Pancreas (tissue), 10 donors: ENCODE measurements at places on chromosomes 4 and X. TPM values are rescaled to one million over a fixed set of nuclear protein-coding genes. Genes with fewer than 3 reads are reported as not detected.

ATP2B3 gene
- total RNA-seq, result 0.06 TPM

USP17L29 gene
- not detected for total RNA-seq

MBNL3 gene
- total RNA-seq, result 12.4 TPM

VEGFD gene
- 0.25 TPM for total RNA-seq

RHOXF1 gene
- total RNA-seq, result 0.28 TPM

KANTR gene
- 7.2 TPM for total RNA-seq

MAGEB10 gene
- total RNA-seq, result not detected

NAT8L gene
- total RNA-seq, result 4.2 TPM

CCDC120 gene
- 4.5 TPM for total RNA-seq

AMOT gene
- total RNA-seq, result 5.3 TPM

SPANXD gene
- not detected for total RNA-seq

GPR34 gene
- total RNA-seq, result 4.5 TPM

AADAT gene
- total RNA-seq, result 3.3 TPM

TRIML1 gene
- total RNA-seq, result not detected

PPEF2 gene
- total RNA-seq, result not detected

- DNase-seq, result no peak
Measured at GRCh38 chr4:102318105-102318504, 27.2 kb downstream of the SLC39A8 start.

DNA sequence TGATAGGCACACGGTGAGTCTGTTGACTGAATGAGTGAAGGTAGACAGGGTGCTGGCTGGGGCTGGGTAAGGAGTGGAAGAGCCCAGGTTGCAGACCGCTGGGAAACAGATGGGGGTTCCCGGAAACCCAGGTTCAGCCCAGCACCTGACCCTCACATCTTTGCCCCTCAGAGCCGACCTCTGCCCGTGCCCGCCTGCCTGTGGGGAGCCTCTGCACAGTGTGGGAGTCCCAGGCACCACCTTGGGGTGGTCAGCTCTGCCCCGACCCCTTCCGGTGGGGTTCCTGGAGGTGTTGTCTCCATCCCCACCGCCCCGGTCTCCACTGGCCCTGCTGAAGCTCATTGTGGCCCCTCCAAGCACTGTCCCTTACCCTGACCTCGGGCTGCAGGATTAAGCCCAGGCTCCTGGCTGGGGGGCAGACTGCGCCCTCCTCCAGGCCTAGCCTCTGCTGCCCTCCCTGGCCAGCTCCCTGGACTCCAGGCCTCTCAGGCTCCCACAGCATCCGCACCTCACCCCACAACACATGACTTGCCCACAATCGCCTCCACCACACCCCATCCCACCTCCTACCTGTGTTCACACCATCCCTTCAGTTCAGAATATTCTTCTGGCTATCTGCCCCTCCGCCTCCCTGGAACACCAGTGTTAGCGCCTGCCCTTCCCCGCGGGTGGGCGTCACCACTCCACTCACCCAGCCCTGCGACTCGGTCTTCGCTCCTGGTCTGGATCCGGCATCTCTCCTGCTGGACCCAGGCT is 21.4 kb downstream of the HMX1 start:
- DNase-seq, result no peak

DNA sequence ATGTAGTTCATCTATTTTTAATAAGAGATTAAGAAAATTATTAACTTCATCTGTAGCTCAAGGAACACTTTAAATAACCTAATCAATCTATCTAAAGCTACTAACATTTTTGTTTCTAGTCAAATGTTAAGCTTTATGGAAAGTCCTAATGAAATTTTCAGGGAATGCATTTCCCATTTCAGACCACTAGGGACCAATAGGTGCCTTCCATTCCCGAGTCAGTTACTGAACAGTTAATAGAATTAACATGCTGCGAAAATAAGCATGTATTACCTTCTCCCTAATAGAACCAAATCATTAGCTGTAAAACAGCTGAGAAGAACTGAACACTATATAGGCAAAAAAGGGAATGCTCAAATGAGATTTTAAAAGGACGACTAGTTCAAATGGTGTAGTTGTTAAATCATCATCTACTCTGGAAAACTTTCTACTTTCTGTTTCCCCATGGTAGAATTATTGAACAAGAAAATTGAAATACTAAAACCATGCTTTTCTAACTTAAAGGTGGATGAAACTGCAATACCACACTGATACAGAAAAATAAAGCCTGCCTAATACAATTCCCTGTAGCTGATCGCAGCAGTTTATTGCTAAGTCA is 22.5 kb downstream of the STX18 start:
- DNase-seq, result no peak

DNA sequence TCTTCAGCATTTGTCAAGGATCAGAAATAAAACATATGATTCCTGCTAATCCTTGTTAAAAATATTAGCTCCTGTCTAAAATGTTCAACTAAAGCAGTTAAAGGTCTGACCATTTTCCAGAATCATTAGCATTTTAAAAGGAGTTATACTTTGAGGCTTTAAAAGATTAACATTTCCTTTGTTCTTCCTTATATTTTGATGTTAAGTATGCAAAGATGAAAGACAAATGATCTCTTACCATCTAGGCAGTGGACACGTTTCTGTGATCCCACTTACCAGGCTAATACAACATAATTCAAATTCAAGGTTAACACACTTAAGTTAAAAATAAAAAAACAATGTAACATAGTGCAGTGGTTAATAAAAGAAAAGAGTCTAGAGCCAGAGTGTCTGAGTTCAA is 61.8 kb upstream of the COX18 start:
- no peak for DNase-seq

DNA sequence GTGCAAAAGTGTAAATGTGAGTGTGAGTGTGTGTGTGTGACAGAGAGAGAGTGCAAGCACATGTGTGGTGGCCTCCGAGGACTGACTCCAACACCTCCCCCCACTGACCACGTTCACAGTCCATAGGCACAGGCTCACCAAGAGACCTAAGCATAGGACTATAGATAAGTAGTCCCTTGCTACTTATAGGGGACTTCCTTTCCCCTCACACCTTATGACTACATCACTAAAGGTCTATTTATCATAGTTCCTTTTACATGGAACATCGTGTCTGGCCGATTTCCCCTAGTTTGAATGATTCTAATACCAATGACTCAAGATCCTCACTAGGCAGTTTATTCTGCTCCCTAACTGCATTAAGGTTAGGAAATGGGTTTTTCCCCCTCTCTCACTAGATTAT is 17.8 kb downstream of the FRMPD3 start:
- DNase-seq, result no peak

GRCh38 chrX:116961872-116962582 is 499.3 kb upstream of the CT83 start:
- no peak for DNase-seq

- no peak for DNase-seq
Measured at GRCh38 chr4:13481569-13481968, 2.6 kb downstream of the RAB28 start.

GRCh38 chr4:165612936-165613335 is 234.1 kb downstream of the CPE start:
- no peak for DNase-seq

GRCh38 chr4:24583451-24584210 is 723 bp downstream of the DHX15 start:
- peak; percentile 52 for DNase-seq

DNA sequence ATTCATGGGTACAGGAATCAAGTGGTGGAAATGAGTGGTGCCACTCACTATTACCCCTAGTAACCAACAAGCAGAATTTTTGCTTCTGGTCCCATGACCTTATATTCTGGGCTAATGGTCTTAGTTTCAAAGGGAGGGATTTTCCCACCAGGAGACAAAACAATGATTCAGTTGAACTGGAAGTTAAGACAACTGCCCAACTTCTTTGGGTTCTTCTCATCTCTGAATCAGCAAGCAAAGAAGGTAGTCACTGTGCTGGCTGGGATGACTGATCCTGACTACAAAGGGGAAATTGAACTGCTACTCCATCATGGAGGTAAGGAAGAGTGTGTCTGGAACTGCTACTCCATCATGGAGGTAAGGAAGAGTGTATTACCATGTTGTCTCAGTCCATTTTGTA is 87.2 kb downstream of the IL13RA2 start:
- no peak for DNase-seq

- no peak for DNase-seq
Measured at GRCh38 chrX:96081891-96082290, 602.8 kb upstream of the DIAPH2 start.

DNA sequence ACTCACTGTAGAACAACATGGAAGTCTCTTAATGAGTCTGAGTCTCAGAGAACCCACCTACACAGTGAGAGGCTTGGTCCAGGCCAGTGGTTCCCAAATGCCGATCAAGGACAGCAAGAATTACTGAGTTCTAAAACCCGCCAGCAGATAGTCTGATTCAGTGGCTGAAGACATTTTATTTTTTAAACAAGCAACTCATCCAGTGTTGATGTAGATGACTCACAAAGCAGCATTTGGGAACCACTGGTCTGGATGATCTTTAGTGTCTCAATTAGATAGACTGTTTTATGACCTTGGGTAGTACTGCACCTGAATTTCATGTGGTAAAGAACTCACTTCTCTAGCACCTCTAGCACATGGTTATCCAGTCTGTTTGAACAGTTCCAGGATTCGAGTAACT is 193.6 kb downstream of the FBXW7 start:
- DNase-seq, result no peak

DNA sequence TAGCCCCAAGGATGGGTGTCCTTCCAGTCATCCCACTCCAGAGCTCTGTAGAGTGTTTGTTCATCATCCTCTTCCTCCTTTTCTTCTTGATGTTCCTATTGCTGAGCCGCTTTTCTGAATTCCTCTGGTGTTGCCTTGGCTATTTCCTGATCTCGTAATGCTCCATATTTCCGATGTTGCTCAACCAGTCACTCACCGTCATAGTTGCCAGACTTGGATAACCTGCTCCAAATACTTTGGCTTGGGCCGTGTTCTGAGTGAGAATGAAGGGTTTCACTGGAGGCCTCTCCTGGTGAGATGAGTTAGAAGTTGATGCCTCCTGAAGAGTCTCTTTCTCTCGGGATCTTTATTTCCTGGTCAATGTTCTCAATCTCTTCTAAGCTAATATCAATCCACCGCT is 27.8 kb upstream of the HNRNPD start:
- DNase-seq, result no peak

DNA sequence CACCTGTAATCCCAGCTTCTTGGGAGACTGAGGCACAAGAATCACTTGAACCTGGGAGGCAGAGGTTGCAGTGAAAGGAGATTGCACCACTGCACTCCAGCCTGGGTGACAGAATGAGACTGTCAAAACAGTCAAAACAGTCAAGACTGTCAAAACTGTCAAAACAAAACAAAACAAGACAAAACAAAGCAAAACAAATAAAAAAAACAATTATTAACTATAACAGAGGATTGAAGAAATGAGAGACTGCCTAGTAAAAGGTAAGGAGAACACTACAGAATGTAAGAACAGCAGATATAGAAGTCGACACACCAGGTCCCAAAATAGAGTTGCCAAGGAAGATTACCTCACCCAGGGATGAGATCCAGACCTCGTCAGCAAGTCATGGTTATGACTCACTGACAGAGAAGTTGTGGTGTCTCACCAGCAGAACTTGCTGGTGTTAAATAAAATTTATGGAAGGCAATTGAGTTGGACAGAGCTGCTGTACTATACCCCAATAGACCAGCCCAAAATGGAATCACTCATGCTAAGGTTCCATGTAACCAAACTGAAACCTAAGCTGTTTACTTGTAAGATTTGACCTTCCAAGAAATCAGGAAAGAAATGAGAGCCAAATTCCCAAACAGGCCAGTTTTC is 32.1 kb upstream of the GK start:
- no peak for DNase-seq

DNA sequence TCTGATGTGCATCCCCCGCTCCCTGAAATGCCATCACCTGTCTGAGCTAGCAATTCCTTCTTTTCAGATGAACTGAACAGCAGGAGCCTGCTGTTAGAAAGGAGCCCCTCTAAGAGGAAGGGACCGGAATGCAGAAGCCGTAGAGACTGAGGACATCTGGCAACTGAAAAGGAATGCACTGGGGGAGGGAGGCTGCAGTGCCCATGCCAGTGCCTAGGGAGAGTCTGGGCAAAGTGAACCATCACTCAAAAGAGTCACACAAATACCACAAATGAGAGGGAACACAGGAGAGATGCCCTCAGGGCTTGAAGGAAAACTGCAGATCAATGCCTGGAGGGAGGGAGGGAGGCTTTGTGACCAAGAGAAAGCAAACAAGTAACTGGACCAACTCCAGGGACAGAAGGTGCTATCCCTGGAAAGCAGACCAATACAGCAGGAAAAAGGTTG is 93.9 kb upstream of the CBR4 start:
- DNase-seq, result no peak

- no peak for DNase-seq
Measured at GRCh38 chrX:37641859-37642258, 43.7 kb upstream of the XK start.

DNA sequence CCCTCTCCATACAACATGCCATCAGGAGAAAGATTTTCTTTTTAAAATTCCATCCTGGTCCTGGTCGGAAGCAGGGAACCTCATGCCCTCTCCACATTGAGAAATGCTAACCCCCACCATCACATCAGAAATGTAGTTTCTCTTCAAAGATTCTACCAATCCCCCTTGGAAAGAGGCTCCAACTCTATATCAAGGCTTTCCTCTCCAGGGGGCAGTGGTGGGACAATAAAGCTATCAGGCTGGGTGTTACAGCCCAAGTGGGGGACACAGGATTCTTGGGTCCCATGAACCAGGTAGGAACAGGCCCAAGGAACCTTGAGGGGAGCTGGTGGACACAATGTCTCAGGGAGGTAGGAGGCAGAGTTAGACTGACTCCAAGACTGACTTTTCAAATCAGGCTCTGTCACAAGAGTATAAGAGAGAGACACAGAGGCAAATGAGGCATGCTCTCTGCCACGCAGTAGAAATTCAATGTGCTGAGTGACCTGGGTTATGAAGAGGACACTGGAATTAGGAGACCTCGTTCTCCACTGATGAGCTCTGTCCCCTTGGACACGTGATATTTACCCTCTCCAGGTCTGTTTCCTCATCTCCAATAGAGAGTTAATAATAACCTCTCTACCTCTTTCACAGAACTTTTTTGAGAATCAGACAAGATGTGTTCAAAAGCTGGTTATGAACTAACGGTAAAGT is 4.5 kb downstream of the GJB1 start:
- no peak for DNase-seq

DNA sequence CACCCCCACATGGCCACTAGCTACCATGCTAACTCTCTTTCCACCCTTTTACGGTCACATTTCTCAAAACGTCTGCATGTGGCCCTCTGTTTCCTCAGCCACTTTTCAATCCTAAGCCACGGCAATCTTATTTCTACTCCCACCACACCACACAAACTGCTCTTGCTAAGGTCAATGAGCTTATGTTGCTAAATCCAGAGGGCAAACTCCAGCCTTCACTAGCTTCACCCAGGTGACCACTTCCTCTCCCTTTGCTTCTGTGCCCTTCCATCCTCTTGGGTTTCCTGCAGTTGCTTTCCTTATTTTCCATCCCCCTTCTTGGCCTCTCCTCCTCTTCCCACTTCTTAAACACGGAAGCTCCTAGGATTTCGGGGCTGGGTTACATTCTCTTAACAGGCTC is 16.5 kb downstream of the CETN2 start:
- no peak for DNase-seq

DNA sequence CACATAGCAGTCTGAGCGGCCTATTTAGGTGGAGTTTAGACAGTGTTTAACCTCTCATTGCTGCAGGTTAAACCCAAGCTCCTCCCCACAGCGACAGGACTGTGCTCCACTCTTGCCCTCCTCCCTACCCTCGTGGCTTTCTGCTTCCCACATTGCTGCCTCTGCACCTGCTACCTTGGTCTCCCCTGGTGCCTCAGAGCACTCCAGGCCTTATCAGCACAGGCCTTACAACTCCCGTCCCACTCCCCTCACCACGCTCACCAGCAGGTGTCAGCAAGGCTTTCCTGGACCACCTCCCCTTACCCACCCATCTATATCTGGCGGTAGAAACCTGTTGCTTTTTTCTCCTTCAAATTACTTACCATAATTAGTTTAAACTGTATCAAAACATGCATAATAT is 18.6 kb downstream of the HELT start:
- DNase-seq, result no peak
